NCI-H2171 treated with DMSO at 0.1 percent for 48 hours (cell line): ENCODE measurements at places on chromosomes 5 and 9.

DNA sequence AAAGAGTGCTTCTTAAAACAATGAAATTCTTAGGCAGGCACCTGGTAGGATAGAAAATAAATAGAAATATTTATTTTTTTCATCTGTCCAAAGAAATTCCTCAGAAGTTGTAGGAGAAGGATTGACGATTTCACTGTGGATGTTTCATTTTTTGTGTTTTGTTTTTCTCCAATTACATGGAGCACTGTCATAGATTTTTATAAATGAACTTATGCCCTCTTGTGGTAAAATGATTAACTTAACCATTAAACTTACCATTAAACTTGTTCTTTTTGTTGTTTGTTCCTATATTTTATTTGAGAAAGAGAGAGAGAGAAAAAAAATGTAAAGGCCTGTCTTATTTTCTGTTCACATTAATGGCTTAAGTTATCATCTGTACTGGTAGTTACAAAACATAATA is 339.2 kb downstream of the PRR16 start:
- DNase-seq, result no peak

- DNase-seq, result peak; percentile 58
Observed at GRCh38 chr5:35922468-35922867, 16.0 kb downstream of the CAPSL start.

DNA sequence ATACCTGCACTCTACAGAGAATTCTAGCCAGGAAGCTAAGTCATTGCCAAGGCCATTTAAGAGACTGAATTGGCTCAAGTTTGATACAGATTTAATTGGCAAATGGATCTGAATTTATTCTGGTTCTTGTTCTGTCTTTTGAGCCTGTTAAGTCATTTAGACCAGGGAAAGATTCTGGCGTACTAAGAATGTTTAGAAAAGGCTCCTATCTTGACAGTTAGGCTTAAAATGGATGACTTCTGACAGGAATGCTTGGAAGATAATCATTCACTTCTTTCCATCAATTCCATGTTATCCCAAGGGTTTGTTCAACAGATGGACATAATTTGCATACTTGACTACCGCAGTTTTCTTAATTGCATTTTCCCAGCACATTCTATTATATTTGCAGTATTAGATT is 376.6 kb downstream of the PTPRD start:
- DNase-seq, result no peak

DNA sequence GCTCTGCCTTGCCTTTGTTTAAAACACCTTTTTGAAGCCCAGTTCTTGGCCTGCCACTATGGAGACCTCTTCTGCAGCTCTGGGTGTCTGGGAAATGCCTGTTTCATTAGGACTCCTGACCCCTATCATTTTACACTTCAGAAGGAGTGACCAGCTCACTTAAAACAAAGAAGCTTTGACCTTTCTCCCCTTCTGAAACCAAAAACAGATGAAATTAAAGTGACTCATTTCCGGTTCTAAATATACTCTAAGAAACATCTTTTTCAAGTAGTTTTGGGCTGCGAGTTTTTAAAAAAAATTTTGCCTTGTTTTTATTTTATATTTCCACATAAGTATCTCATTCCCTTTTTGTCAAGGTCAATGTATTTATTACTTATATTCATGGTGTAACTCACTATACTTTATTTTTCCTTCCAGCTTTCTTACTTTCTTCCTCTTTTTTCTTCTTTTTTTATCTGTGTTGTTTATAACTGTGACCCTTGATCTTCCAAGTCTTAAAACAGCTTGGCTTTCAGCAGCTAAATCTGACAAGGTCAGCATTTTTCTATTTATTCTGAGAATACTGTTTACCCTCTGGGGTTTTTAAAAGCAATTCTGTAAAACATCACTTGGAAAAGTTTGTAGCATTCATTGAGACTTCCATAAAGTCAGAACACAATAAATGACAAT is 672.9 kb downstream of the NR2F1-AS1 start:
- no peak for DNase-seq

GRCh38 chr5:135493406-135494180 is 41.4 kb upstream of the TIFAB start:
- no peak for DNase-seq

- DNase-seq, result no peak
Observed at GRCh38 chr5:68055686-68056085, 159.9 kb upstream of the PIK3R1 start.

DNA sequence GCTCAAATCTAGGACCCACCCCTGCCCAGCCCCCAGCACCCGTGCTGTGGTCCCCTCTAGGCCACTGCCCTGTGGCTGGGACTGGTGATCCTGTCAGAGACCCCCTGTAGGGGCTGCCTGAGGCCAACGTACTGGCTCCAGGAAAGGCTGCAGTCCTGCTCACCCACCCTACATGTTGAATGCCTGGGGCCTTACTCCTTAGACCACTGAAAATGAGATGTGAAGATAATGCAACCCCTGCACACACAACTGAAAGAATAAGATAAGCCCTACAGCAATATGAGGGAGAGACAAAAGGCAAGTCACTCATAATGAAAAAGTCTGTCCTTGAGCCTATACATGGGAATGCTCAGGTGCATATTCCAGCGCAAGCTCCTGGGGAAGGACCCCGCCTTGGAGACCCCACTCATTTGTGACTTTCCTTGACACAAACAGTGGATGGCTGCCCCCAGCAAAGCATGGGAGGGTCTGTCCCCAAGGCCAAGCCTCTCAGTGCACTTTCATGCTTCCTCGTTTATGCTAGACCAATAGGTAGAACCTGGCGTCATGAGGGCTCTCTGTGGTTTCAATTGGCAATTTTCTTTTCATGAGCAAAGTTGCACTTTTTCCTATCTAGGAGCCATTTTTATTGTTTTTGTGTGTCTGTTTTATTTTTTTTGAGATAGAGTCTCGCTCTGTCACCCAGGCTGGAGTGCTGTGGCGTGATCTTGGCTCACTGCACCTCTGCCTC is 12.5 kb upstream of the WNK2 start:
- DNase-seq, result no peak

- peak; percentile 34 for DNase-seq
Observed at GRCh38 chr5:124706051-124706450, 40.4 kb downstream of the ZNF608 start.

GRCh38 chr5:30676223-30676840 is 517.2 kb upstream of the CDH6 start:
- no peak for DNase-seq

GRCh38 chr9:109383947-109384346 is 63.1 kb upstream of the EPB41L4B start:
- no peak for DNase-seq

DNA sequence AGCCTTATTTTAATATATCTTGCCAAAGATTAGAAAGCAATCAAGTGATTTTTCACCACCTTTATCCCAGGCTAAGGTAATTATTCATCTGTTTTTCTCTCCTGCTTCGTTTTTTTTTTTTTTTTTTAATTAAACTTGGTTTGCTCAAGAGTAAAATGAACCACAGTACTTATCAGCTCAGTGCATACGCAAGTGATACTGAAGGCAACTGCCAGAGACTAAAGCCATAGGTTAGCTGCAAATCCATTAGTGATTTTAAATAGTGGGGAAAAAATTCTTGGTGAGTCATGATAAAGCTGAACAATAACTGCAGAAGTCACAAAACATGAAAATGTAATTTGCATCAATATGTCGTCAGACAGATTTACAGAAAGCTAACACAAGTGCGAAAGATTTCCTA is 829.1 kb downstream of the PTPRD start:
- no peak for DNase-seq

DNA sequence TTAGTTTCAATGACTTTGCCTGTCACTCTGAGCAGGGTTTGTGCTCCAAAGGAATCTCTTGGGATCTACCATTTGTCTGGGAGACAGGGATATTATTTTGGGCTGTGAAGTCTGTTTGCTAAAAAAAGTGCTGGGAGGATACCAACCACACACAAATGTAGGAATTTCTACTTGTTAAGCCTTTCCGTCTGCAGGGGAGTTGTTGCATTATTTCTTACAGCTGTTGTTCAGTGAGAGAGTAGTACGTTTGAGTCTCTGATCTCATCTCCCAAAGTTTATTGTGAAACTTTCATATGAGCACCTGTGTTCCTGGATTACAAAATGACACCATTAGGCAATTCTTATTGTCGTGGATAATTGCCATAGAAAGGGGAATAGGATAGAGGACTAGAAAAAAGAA is 78.3 kb upstream of the SEMA6A start:
- DNase-seq, result no peak

DNA sequence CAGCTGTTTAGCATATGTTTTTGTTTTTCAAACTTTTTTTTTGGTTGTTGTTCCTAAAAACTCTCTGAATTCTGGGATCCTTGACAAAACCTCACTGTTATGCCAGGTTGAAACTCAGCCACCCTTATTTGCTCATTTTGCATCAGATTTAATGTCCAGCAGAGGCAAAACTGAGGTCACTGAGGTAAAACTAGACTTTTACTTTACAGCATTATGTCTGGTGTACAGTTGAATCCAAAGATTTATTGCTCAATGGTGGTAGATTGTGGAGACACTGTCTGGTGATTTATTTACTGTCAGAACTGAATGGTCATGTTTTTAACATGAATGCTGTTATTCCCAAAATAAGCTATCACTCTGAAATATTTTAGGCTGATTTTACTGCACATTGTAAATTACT is 87.9 kb downstream of the FBXL7 start:
- DNase-seq, result no peak

GRCh38 chr9:4852419-4852818 is 59.7 kb downstream of the RCL1 start:
- no peak for DNase-seq

GRCh38 chr5:6508931-6509330 is 60.3 kb downstream of the UBE2QL1 start:
- no peak for DNase-seq

GRCh38 chr5:99639905-99640304 is 711.1 kb upstream of the CHD1 start:
- no peak for DNase-seq

DNA sequence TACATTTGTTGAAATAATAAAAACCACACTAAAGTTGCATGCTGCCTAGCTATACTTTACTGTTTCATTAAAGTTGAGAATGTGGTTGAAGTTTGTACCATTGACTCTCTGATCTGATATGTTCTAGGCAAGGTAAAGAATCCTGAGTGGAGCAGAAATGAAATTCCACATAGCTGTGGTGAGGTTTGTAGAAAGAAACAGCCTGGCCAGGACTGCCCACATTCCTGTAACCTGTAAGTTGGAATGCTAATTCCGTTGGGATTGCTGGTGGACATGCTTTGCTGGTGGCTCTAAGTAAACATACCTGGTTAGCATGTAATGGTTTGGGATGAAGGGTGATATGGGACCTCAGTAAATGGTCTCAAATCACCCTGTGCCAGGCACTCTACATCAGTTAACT is 16.8 kb downstream of the NFX1 start:
- no peak for DNase-seq

DNA sequence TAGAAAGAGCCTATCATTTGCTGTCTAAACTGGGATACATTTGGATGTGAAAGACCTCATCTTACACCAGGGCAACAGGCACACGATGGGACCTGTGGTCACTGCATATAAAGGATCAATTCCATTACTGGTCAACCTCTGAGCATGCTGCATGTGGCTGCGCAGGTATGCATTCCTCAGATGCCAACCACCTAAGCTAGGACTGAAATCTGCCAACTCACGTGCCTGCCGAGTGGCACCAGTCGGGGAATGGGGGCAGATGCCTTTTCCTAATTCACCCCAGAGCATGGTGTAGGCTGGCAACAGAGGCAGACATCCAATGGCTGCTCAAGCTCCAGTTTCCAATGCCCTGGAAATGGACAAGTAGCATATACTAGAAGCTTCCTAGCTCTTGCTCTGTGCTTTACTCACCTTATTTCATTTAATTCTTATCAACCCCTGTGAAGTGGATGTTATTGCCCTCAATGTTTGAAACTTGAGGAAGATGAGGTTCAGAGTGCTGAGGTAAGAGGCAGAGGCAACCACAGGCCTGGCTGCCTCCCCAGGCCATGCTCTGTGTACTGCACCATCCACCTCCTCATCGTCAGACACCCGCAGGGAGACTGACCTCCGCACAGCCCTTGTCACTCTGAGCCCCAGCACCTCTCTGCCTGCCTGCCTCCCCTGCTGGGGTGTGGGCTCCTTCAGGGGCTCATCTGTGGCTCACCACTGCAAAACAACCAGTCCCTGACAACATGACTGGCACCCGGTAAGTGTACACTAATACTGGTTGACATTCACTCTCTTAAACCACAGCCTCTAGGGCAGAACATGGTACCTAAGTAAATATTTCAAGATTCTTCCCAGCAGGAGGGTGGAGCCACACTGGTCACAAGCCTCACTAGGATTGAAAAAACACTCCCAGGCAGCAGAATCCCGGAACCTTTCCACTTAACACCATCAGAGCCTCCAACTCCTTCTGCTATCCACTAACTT is 228.5 kb downstream of the CRB2 start:
- DNase-seq, result no peak

- no peak for DNase-seq
Observed at GRCh38 chr5:155303120-155303519, 289.6 kb downstream of the KIF4B start.

DNA sequence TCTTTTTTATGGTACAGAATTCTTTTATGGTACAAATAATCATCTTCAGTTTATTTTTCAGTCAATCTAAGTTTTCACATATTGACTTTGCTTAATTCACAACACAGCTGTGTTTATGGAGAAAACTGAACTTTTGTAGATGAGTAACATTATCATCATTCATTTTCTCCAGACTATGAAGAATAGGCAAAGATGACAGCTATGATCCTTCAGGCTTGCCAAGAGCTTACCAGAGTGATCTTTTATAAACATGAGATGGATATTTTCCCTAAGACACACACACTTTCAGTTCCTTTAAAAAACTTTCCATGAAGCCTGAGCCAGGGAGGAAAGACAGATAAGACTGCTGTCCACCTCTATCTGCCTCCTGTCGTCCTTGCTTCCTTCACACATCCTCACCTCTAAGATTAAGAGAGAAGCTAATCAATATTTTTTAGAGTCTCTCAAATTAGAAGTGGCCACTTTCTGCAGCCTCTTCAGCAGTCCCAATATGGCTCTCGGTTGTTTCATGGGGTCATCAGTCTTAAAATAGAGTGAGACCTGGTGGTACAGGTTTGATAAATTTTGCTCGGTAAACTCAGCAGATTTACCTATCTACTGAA is 108.1 kb upstream of the SLC27A6 start:
- no peak for DNase-seq

- no peak for DNase-seq
Observed at GRCh38 chr5:30131-30530, 61.8 kb upstream of the PLEKHG4B start.

DNA sequence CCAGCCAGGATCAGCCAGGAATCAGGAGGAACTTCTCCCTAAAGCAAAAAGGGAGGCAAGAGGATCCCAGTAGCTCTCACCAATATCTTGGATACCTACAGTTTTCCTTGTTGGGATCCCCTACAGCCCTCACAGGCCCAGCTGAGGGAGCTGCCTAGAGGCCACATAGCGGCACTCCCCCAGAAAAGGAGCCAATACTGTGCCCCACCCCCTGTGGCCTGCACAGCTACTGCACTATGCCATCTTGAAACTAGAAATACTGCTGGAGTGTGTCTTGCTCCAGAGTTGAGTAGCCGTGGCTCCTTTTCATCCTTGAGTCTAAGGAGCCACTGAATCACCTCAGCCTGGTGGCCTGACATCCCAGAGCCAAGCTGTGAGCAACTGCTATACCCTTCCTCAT is 22.3 kb upstream of the TRPM6 start:
- no peak for DNase-seq

- DNase-seq, result no peak
Observed at GRCh38 chr9:109496218-109496617, 1.9 kb downstream of the PTPN3 start.
